NCI-H82 (cell line): ENCODE measurements at places on chromosomes 6 and 20.

GRCh38 chr20:51034988-51035656 lies 12.2 kb upstream of the KCNG1 start:
- DNase-seq: no peak

DNA sequence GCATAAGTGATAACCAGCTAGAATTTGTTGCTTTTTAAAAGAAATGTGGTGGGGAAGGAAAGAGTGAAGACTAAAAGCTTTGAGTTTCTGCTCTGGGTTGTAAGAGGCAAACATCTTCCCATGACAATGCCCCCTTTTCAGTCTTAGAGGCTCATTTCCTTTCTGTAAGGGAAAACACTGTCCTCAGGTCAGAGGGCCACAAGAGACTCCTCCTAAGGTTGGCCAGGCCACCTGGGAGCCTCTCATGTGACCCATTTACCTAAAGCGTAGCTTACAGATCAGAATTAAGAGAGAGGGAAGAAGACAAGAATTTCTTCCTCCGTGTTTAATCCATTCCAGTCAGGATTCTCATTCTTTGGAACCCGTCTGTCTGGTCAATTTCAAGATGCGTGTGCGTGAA lies 220.4 kb upstream of the HEY2 start:
- DNase-seq: no peak

DNA sequence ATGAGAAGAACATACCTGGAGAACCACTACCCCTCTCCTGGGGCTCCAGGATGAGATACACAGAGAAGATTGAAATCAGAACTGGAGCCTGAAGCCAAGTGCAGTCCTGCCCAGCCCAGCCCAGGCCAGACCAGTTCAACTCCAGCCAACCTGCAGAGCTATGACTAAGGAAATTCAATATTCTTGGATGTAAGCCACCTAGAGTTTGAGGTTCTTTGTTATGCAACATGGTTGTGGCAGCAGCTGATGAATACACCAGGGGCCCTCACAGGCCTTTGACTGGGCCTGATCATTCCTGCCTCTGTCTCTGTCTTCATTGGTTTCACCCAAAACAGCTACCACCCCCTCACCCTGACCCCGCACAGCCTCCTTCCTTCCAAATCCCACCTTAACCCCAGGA lies 167.8 kb downstream of the LRFN2 start:
- no peak for DNase-seq

DNA sequence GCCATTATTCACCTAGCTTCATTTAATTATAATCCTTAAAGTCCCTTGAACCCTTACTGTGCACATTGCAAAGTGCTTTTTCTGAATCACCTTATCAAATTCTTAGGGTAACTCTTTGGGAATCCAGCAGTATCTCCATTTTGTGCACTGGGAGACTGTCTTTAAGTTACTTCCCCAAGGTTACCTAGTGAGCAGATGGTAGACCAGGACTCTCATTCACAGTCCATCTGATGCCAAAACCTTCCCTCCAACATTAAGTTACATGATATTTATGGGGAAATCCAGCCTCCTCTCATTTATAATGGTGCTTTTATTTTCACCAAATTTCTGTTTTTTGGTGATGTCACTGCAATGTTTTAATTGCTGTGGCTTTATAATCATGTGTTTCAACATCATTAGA lies 75.7 kb downstream of the NCOA7 start:
- DNase-seq: peak; percentile 38

DNA sequence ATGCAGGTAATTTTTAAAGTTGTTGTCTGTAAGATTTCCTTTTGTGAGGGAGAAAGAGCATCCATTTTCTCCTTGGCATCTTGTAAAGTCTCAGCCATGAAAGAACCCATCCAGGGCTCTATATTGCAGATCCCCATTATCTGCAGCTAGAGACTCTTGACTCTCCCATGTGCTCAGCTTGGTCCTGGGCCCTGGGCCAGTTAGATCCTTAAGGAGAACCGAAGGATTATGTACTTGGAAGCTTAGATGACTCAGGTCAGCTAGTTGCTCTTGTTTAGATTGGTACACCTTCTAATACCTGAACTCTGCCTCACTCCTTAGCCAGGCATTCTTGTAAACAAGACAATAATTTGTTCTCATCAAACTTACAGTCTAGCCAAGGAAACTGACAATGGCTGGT lies 1617.6 kb downstream of the KHDRBS2 start:
- DNase-seq: no peak

DNA sequence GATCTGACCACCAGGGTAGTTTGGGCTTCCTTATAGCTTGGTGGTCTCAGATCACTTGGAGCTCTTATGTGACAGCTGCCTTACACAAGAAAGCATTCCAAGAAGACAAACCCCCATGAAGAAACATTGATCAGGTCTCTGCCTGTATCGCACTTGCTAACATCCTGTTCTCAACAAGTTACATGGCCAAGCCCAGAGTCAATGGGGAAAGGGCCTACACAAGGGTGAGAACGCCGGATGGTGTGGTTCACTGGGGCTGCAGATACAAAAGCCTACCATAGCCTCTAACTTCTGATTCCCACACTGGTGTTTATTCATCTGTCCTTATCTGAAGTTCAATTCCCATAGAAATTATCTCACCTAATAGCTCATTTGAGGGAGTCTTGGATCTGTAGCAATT lies 235.5 kb downstream of the SYNDIG1 start:
- DNase-seq: no peak

- DNase-seq: no peak
Measured at GRCh38 chr6:5813625-5814027, 193.1 kb downstream of the NRN1 start.

GRCh38 chr6:3186974-3187382 lies 29.6 kb upstream of the TUBB2A start:
- no peak for DNase-seq

- DNase-seq: no peak
Measured at GRCh38 chr6:167091805-167092107, 31.1 kb upstream of the CCR6 start.

GRCh38 chr6:76124018-76124417 lies 51.6 kb upstream of the IMPG1 start:
- DNase-seq: no peak

- no peak for DNase-seq
Measured at GRCh38 chr20:59817406-59817805, 116.0 kb downstream of the SYCP2 start.

DNA sequence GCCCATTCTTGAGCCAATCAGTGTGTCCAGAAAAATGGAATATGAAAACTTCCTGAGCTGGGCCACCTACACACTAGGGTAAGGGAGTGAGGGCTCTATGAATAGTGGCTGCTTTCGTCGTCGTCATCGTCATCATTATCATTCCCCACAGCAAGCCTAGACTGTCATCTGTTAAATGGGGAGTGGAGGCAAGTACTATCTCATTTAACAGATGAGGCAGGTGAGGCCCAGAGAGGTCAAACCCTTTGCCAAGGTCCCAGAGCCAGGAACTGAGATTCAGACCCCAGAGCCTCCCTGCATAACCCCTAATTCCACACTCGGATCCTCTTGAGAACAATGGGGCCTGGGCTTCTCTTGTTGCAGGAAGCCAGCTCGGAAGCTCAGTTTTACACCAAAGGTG lies 20.6 kb downstream of the BPIFB1 start:
- no peak for DNase-seq

GRCh38 chr6:91453224-91453878 lies 866.5 kb upstream of the MAP3K7 start:
- DNase-seq: no peak

- no peak for DNase-seq
Measured at GRCh38 chr20:61100489-61100888, 151.6 kb upstream of the CDH4 start.
